Vagina (tissue), 2 donors: ENCODE measurements at places on chromosomes 13 and 19.

DNA sequence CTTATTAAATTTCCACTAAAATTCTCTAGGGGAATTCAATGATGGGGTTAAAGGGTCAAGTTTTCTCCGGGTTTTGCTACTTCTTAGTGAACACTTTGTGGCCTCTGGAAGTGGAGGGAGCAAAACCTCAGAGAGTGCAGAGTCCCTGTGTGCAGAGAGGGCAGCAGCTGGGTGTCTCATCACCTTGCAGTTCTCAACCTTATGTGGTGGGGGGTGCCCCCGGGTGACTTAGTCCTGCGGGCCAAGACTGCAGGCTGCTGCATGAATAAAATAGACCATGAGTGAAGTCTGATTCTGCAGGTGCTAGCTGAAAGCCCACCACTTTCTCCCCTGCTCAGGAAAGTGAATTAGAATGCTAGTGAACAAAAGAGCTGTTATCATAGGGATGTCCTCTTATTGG, 191.6 kb downstream of the DLEU7 start:
- no peak for DNase-seq

- DNase-seq = no peak
Measured at GRCh38 chr13:84816567-84817105, 934.4 kb upstream of the SLITRK1 start.

DNA sequence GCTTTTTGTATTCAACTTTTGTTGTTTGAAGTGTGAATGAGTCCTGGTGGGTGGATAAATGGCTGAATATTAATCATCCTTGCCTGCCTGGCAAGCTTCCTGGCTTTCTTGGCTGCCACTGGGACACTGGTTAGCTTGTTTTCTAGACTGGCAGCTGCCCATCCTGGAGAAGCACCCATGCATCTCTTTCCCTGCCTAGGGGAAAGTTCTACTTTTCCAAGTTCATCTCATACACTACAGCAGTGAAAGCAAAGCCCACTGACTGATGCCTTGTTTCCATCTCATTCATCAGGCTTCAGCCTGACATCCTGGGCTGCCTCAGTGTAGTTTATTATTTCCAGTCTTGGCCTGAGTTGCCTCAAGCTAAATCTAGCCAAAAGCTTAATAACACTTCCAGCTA, 244.8 kb downstream of the PCDH20 start:
- DNase-seq = no peak

- DNase-seq = no peak
Measured at GRCh38 chr19:6218491-6219146, 61.2 kb downstream of the MLLT1 start.

DNA sequence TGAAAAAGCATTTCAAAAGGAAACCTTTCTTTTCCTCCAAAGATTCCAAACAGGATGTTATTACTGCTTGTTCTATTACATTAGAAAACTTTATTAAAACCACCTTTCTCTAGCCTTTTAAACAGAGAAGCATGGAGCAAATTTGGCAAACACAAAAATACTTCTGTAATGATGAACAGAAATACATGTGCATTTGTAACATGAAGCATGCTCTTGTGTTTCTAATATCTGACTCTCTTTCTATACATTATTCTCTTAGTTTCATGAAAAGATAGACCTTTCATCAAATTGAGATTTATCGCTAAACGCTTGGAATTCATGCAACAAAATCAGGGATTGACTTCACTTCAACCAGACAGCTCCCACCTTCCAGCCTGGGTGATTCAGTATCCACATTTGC, 152.8 kb upstream of the IRS2 start:
- no peak for DNase-seq

GRCh38 chr19:46373491-46374359, 26.8 kb downstream of the PPP5C start:
- no peak for DNase-seq

- no peak for DNase-seq
Measured at GRCh38 chr19:49506575-49507105, 5.8 kb upstream of the FCGRT start.

GRCh38 chr19:8630796-8631424, 477 bp downstream of the NFILZ start:
- no peak for DNase-seq
